SK-N-SH (cell line): ENCODE measurements at places on chromosomes 5 and 9. TPM values are rescaled to one million over a fixed set of nuclear protein-coding genes. Genes with fewer than 3 reads are reported as not detected.
A peak's percentile ranks its signal among the peaks of the same experiment; 100 is the strongest.

CCDC171 gene
- 0.54 and 1.1 TPM in 2 replicates for polyA plus RNA-seq

LCN10 gene
- not detected in 2 replicates for polyA plus RNA-seq

SLCO6A1 gene
- not detected in 2 replicates for polyA plus RNA-seq

TRIM36 gene
- 0.16 and 0.42 TPM in 2 replicates for polyA plus RNA-seq

TMEM174 gene
- not detected in 2 replicates for polyA plus RNA-seq

IFNA1 gene
- polyA plus RNA-seq, result not detected in 2 replicates

ZDHHC11B gene
- polyA plus RNA-seq, result not detected in 2 replicates

CEP120 gene
- 5.0 and 7.0 TPM in 2 replicates for polyA plus RNA-seq

CATSPER3 gene
- polyA plus RNA-seq, result 0.26 and 0.37 TPM in 2 replicates

SLC12A7 gene
- 2.3 and 2.6 TPM in 2 replicates for polyA plus RNA-seq

GRCh38 chr5:134945041-134945440, 22.7 kb upstream of the CATSPER3 start:
- peak overlapping the region; percentile 77 for H3K27ac ChIP-seq
- H3K27me3 ChIP-seq, result no peaks in the 10 kb centered on the region
- DNase-seq, result peak; percentile 40
- H3K4me3 ChIP-seq, result no peak overlapping the region
- peaks cover 23% of the 10 kb centered on the region for H3K4me1 ChIP-seq

GRCh38 chr9:89493181-89493580, 4.7 kb downstream of the SEMA4D start:
- no peak overlapping the region for H3K4me3 ChIP-seq
- no peaks in the 10 kb centered on the region for H3K4me1 ChIP-seq
- no peak for DNase-seq
- no peak overlapping the region for H3K27ac ChIP-seq
- H3K27me3 ChIP-seq, result no peaks in the 10 kb centered on the region

DNA sequence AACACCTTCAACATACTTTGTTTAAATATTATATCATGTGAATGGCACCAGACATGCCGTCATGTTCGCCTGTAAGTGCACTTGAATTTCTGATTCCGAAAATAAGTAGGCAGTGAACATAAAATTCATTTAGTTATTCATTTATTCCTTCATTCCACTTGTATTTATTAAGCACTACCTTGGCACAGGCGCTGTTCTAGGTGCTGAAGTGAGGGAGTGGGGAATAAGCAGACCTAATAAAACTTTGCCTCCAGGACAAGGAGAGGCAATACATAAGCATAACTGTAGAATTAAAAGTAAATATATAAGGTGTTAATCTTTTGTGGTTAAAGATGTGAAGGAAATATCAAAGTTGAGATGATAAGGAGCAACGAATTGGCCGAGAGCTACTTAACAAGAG, 297.4 kb downstream of the TENT4A start:
- H3K4me3 ChIP-seq, result no peak overlapping the region
- H3K4me1 ChIP-seq, result no peaks in the 10 kb centered on the region
- no peaks in the 10 kb centered on the region for H3K36me3 ChIP-seq
- no peak overlapping the region for H3K27ac ChIP-seq

DNA sequence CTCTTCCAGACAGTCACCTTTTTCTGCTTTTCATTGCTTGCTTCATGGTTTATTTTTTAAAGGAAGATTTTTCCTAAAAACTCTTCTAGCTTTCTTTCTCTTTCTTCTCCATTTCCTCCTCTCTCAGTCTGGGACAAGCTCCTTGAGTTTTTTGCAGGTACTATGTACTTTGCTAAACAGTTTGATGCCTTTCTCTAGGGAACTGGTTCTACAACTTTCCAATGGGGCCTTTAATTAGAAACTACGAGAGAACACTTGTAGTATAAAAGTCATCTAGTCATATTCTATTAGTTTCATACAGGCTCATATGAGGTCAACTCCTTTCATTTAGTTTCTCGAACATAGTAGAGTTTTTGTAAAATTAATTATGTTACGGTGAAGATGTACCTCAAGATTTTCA, 189.6 kb downstream of the DOCK8 start:
- DNase-seq, result no peak
- H3K36me3 ChIP-seq, result no peaks in the 10 kb centered on the region
- H3K27me3 ChIP-seq, result peaks cover 10% of the 10 kb centered on the region; the same call in 1 of the 2 replicates
- no peaks in the 10 kb centered on the region for H3K4me1 ChIP-seq

GRCh38 chr5:127588368-127588767, 60.5 kb upstream of the CTXN3 start:
- H3K36me3 ChIP-seq, result no peaks in the 10 kb centered on the region
- DNase-seq, result no peak
- no peak overlapping the region for H3K4me3 ChIP-seq
- no peaks in the 10 kb centered on the region; the same call in 1 of the 2 replicates for H3K27me3 ChIP-seq
- no peak overlapping the region for H3K27ac ChIP-seq
- H3K4me1 ChIP-seq, result no peaks in the 10 kb centered on the region

- DNase-seq, result no peak
- H3K4me3 ChIP-seq, result no peak overlapping the region
- H3K36me3 ChIP-seq, result no peaks in the 10 kb centered on the region
These were observed 80.6 kb upstream of the IL6ST start for GRCh38 chr5:56075361-56075760.

DNA sequence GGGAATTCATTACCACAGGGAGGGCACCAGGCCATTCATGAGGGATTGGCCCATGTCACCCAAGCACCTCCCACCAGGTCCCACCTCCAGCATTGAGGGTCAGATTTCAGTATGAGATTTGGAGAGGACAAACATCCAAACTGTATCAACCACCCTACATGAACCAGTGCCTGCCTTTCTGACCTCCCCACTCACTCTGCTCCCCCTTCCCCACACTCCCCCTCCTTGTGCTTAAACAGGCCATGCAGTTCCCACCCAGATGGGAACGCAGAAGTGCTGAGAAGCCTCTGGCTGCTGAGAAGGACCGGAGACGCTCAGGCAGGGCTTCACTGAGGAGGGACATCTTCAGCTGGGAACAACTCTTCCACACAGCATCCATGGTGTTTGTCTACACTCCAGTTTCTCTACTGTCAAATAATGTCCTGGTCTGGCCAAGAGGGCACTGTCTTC, 30.0 kb upstream of the ADAMTS2 start:
- no peak overlapping the region for H3K27ac ChIP-seq
- peaks cover 17% of the 10 kb centered on the region; the same call in 1 of the 2 replicates for H3K4me1 ChIP-seq
- H3K36me3 ChIP-seq, result no peaks in the 10 kb centered on the region
- no peak overlapping the region for H3K4me3 ChIP-seq
- DNase-seq, result peak; percentile 19
- H3K27me3 ChIP-seq, result no peaks in the 10 kb centered on the region

GRCh38 chr5:159210846-159211245, 1.5 kb upstream of the RNF145 start:
- no peak overlapping the region for H3K4me3 ChIP-seq
- no peaks in the 10 kb centered on the region for H3K27me3 ChIP-seq
- no peak overlapping the region for H3K27ac ChIP-seq
- H3K4me1 ChIP-seq, result peaks cover 27% of the 10 kb centered on the region

DNA sequence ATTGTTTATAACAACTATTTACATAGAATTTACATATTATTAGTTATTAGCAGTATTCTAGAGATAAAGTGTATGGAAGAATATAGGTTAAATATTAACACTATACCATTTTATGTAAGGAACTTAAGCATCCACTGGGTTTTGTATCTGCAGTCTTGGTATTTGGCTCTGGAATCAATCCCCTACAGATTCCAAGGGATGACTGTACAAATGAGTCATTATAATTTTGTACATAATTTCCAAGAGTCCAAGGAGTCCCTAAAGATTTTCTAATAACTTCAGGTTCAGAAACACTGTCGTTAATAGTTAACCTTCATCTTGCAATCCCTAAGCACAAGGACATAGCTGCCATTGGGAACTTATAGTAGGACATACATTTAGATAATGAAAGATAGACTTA, 254.8 kb upstream of the PDE4D start:
- H3K4me3 ChIP-seq, result no peak overlapping the region
- no peaks in the 10 kb centered on the region for H3K4me1 ChIP-seq
- H3K27ac ChIP-seq, result no peak overlapping the region
- no peaks in the 10 kb centered on the region for H3K27me3 ChIP-seq
- H3K36me3 ChIP-seq, result no peaks in the 10 kb centered on the region
- DNase-seq, result no peak

DNA sequence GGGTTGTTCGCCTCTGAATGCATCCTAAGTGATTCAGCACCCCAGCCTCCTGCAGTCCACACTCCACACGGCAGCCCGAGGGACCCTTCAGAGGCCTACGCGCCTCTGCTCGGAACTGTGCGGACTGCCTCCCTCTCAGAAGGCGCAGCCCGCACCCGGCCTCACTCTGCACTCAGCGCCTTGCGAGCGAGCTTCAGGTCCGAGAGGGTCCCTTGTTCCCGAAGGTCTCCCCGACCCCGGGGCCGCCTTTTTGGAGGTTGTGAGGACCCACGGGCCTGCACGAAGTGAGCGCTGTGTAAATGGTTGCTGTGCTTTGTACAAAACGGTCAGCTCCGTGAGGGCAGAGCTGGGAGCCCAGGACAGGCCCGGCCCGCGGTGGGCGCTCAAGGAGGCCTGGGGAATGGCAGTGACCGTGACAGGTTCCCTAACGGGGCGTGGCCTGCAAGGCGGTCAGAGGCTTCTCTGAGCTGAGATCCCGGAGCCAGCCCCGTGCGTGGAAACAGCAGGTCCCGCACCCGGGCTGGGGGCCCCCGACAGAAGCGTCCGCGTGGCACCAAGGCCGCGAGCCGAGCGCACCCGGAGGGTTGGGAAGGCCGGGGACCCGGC, 698 bp upstream of the CACNA1B start:
- no peaks in the 10 kb centered on the region for H3K36me3 ChIP-seq
- H3K27me3 ChIP-seq, result no peaks in the 10 kb centered on the region
- no peak overlapping the region for H3K4me3 ChIP-seq
- peaks cover 13% of the 10 kb centered on the region; the same call in 1 of the 2 replicates for H3K4me1 ChIP-seq

DNA sequence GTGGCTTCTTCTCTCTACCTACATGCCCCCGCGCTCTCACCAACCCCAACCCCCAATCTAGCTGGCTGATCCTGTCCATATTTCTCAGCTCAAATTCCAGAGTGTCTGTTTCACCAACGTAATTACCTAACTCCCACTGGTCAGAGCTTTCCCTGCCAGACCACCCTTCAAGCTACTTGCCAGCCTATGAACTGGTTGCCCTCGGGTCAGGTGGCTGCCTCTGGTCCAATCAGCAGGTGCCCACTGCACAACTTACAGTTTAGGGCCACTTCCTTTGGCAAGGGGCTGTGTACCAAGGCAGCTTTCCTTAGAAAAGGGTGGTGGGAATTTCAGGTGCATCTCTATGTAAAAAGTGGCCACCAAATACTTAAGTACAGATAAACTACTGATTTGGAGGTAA, 92.2 kb upstream of the SLC30A5 start:
- no peak overlapping the region; the same call in 1 of the 2 replicates for H3K27ac ChIP-seq
- H3K4me1 ChIP-seq, result no peaks in the 10 kb centered on the region
- DNase-seq, result peak; percentile 20
- H3K4me3 ChIP-seq, result no peak overlapping the region

DNA sequence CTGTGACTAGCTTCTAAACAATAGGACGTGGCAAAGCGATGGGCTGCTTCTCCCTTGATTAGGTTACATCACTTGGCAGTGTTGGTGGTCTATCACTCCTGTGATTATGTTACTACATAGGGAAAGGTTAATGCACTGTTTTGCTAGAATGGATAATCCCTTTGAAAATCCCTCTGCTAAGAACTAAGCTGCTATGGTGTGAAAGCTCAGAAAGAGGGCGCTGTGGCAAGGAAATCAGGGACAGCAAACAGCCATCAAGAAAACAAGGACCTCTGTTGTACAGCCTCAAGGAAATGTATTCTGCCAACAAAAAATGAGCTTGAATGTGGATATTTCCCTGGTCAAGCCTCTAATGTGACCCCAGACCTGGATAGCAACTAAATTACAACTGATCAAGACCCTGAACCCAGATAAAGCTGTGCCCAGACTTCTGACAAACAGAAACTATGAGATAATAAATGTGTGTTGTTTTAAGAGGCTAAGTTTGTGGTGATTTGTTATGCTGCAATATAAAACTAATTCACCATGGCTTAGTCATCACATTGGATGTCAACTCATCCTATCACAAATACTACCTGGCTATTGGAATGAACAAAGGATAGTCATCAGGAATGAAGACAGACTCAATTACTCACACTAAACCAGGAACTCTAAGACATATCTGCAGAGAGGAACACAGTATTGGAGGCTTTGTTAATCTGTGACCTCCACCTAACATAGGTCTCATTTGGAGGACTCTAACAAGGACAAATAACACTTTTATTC, 1215.9 kb downstream of the EFNA5 start:
- H3K27ac ChIP-seq, result no peak overlapping the region
- H3K4me3 ChIP-seq, result no peak overlapping the region
- no peaks in the 10 kb centered on the region for H3K4me1 ChIP-seq
- DNase-seq, result peak; percentile 2

GRCh38 chr9:119175581-119175980, 193.7 kb downstream of the BRINP1 start:
- no peaks in the 10 kb centered on the region for H3K36me3 ChIP-seq
- no peaks in the 10 kb centered on the region for H3K4me1 ChIP-seq
- H3K4me3 ChIP-seq, result no peak overlapping the region
- no peak overlapping the region for H3K27ac ChIP-seq
- DNase-seq, result no peak

GRCh38 chr5:111072949-111073682, 1.6 kb downstream of the TSLP start:
- no peaks in the 10 kb centered on the region for H3K36me3 ChIP-seq
- H3K4me3 ChIP-seq, result peak overlapping the region; percentile 72
- peaks cover 14% of the 10 kb centered on the region for H3K4me1 ChIP-seq

- H3K27me3 ChIP-seq, result no peaks in the 10 kb centered on the region
- DNase-seq, result no peak
- no peaks in the 10 kb centered on the region for H3K4me1 ChIP-seq
- H3K27ac ChIP-seq, result no peak overlapping the region
These were observed 117.7 kb downstream of the ROR2 start for GRCh38 chr9:91832322-91832721.

DNA sequence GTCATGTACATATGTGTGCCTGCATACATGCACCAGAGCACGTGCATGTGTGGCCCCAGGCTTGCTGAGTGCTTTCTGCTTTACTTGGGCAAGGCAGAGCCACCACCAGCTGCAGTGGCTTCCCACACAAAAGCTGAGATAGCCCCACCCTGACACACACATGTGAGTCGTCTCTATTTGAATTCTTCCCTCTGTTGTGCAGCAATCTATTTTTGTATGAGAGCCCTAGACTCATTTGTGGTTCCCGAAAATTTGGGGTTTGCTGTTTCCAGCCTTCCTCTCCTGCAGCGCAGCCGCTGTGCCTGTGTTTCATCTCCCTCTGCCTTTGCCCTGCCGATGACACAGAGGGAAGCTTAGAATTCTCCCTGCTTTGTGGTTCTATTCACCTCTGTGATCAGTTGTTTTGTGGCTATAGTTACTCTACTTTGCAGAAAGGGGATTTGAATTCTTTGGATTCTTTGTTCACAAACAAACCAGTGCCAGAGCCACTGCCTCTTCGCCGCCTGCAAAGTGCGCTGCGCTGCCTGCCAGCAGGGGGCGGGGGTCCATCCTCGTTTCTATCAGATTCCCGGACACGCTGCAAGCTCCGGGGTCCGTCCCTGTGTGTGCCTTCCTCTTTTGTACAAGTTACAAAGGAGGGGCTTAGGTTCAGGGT, 95.8 kb upstream of the DAP start:
- peak; percentile 67 for DNase-seq
- H3K27ac ChIP-seq, result no peak overlapping the region
- peaks cover 12% of the 10 kb centered on the region; the same call in 1 of the 2 replicates for H3K27me3 ChIP-seq
- no peaks in the 10 kb centered on the region for H3K36me3 ChIP-seq
- peak overlapping the region; percentile 28 for H3K4me3 ChIP-seq
- peaks cover 3% of the 10 kb centered on the region; the same call in 1 of the 2 replicates for H3K4me1 ChIP-seq

GRCh38 chr9:11338130-11338529, 725.3 kb upstream of the PTPRD start:
- no peak overlapping the region for H3K4me3 ChIP-seq
- H3K4me1 ChIP-seq, result no peaks in the 10 kb centered on the region
- DNase-seq, result no peak
